ENCODE measurements at places on chromosomes 2 and 18. TPM values are rescaled to one million over a fixed set of nuclear protein-coding genes. Genes with fewer than 3 reads are reported as not detected.

DNA sequence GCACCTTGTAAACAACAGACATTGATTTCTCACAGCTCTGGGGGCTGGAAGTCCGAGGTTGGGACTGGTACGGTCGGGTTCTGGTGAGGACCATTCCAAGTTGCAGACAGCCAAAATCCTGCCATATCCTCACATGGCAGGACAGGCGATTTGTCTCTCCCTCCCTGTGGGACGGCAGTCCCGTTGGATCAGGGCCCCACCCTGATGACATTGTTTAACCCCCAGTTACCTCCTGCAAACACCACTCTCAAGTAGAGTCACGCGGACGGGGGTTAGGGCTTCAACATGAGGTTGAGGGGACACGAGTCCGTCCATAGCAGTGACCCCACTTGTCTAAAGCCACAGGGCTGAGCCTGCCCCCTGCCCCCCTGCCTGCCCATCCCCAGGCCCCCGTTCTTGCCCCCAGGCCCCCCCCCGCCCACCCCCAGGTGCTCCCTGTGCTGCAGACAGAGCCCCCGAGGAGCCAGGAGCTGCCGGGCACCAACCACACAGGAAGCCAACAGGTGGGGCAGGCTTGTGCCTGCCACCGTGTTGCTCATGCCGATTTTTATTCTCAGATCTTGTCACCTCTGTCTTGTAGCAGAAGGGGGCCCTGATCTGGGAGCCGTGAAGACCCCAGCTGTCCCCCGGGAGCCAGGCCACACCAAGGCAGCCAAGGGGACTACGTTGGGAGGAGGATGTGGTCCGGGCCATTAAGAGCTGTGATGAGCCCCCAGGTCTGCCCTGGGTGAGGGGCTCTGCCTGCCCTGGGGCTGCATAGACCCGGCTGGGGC is 82.2 kb downstream of the NFATC1 start:
- no peak overlapping the region for H3K4me3 ChIP-seq
- H3K27ac ChIP-seq: no peak overlapping the region
- no peaks in the 10 kb centered on the region for H3K4me1 ChIP-seq
- no peak for DNase-seq

DNA sequence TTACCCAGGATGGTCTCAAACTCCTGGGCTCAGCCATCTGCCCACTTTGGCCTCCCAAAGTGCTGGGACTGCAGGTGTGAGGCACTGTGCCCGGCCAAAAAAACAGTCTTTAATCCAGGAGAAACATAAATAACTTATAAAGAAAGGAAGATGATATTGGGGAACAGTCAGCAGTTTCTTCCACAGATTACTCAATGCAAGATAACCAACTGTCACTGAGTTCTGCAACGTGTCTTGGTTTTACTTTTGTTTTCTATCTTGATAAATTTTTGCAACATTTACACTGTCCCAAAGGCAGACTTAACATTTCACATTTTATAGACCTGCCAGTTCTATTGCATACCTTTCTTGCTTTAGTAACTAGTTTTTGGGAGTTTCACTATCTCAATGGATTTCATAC is 71.1 kb downstream of the ANKRD44 start:
- H3K36me3 ChIP-seq: no peaks in the 10 kb centered on the region
- DNase-seq: no peak
- no peaks in the 10 kb centered on the region for H3K27me3 ChIP-seq
- peaks cover 4% of the 10 kb centered on the region for H3K4me1 ChIP-seq
- no peak overlapping the region for H3K4me3 ChIP-seq
- no peak overlapping the region for H3K27ac ChIP-seq

- DNase-seq: no peak
- no peaks in the 10 kb centered on the region for H3K36me3 ChIP-seq
- H3K27me3 ChIP-seq: peaks cover 2% of the 10 kb centered on the region
- H3K4me3 ChIP-seq: no peak overlapping the region
- H3K4me1 ChIP-seq: no peaks in the 10 kb centered on the region
- no peak overlapping the region for H3K27ac ChIP-seq
These were observed 62.5 kb downstream of the MEP1B start for GRCh38 chr18:32252141-32252860.

DNA sequence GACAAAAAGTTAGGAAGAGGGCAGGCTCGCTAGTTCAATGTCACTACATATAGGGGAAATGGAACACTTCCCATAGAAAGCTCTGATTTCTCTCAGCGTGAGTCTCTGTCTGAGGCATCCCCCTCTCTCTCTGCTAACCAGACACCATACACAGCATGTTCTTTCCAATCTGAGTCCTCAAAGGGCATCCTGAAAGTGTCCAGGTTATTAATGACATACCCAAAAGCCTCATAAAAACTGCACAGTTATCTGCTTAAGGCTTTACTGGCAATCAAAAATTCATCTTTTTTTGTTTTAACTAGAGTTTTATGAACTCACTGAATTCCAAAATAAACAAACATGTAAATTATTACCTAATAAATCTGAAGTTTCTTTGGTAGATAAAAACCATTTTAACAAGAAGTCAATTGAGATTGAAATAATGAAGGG is 137.4 kb downstream of the AFF3 start:
- H3K27ac ChIP-seq: no peak overlapping the region
- no peak for DNase-seq
- H3K4me1 ChIP-seq: peaks cover 11% of the 10 kb centered on the region

- DNase-seq: no peak
- peak overlapping the region; percentile 29 for H3K4me3 ChIP-seq
- peaks cover 59% of the 10 kb centered on the region for H3K36me3 ChIP-seq
- no peaks in the 10 kb centered on the region for H3K4me1 ChIP-seq
- no peak overlapping the region for H3K27ac ChIP-seq
These were observed 118.2 kb upstream of the IL1R2 start for GRCh38 chr2:101873543-101873942.

GRCh38 chr2:175154661-175155082 is 13.3 kb downstream of the ATF2 start:
- no peak overlapping the region for H3K4me3 ChIP-seq
- peaks cover 1% of the 10 kb centered on the region for H3K27me3 ChIP-seq
- H3K27ac ChIP-seq: no peak overlapping the region
- DNase-seq: no peak

- H3K27me3 ChIP-seq: no peaks in the 10 kb centered on the region
- H3K27ac ChIP-seq: no peak overlapping the region
- H3K4me3 ChIP-seq: no peak overlapping the region
- peaks cover 7% of the 10 kb centered on the region for H3K36me3 ChIP-seq
- no peaks in the 10 kb centered on the region for H3K4me1 ChIP-seq
- no peak for DNase-seq
These were observed 16.4 kb downstream of the THADA start for GRCh38 chr2:43579275-43579981.

DNA sequence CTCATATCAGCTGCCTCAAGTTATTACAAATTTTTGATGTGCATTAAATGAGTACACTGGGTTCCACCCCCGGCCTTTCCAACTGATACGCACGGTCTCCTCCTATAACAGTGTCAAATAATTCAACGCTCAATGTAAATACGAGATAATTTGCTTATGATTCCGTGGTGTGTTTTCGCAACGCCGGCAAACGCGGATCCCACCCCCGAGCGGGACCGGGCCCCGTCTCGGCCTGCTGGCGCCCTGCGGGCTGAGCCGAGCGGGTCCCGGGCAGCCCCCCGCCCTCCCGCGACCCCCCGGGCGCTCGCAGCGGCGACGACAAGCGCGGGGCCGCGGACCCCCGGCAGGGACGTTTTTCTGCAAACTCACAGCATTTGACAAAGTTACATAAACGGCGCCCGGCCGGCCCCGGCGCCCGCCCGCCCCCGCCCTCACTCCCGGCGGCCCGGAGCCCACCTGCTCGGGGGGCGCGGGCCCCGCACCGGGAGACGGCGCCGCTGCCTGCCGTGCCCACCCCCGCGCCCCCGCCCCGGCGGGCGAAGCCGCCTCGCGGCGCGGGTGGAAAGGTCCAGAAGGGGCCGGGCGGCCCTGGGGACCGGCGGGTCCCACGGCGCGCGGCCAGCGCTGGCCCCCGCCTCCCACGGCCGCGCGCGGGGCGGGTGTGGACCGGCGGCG is 762 bp downstream of the HDAC4 start:
- H3K36me3 ChIP-seq: no peaks in the 10 kb centered on the region
- DNase-seq: no peak
- H3K4me3 ChIP-seq: peak overlapping the region; percentile 92
- no peak overlapping the region for H3K27ac ChIP-seq

- H3K27ac ChIP-seq: no peak overlapping the region
- H3K4me1 ChIP-seq: peaks cover 4% of the 10 kb centered on the region
- no peak overlapping the region for H3K4me3 ChIP-seq
- H3K36me3 ChIP-seq: peaks cover 4% of the 10 kb centered on the region
These were observed 108.2 kb upstream of the CAPN13 start for GRCh38 chr2:30915486-30915885.

GRCh38 chr18:76476665-76477561 is 18.1 kb downstream of the ZNF516 start:
- no peak for DNase-seq
- peaks cover 1% of the 10 kb centered on the region for H3K27me3 ChIP-seq
- no peak overlapping the region for H3K4me3 ChIP-seq
- H3K4me1 ChIP-seq: peaks cover 12% of the 10 kb centered on the region
- H3K36me3 ChIP-seq: peaks cover 4% of the 10 kb centered on the region
- H3K27ac ChIP-seq: no peak overlapping the region

- H3K27me3 ChIP-seq: peaks cover 3% of the 10 kb centered on the region
- DNase-seq: no peak
- H3K36me3 ChIP-seq: no peaks in the 10 kb centered on the region
- H3K4me3 ChIP-seq: no peak overlapping the region
- no peak overlapping the region for H3K27ac ChIP-seq
These were observed 26.9 kb upstream of the YWHAQ start for GRCh38 chr2:9657731-9658130.

- DNase-seq: no peak
- H3K4me1 ChIP-seq: peaks cover 73% of the 10 kb centered on the region
- H3K36me3 ChIP-seq: no peaks in the 10 kb centered on the region
- peak overlapping the region; percentile 49 for H3K27ac ChIP-seq
- H3K4me3 ChIP-seq: peak overlapping the region; percentile 37
These were observed 57.3 kb upstream of the KLF7 start for GRCh38 chr2:207223051-207223450.

- H3K4me1 ChIP-seq: peaks cover 12% of the 10 kb centered on the region
- no peak overlapping the region for H3K27ac ChIP-seq
- H3K4me3 ChIP-seq: no peak overlapping the region
- peaks cover 51% of the 10 kb centered on the region for H3K27me3 ChIP-seq
- DNase-seq: no peak
These were observed 9.0 kb upstream of the WNT10A start for GRCh38 chr2:218871345-218872302.

GRCh38 chr2:149038442-149039212 is at the start of gene LYPD6B:
Gene LYPD6B (plus strand): TSS chr2:149038699. CDS start chr2:149130949, 92,250 bp downstream.
- H3K4me1 ChIP-seq: peaks cover 9% of the 10 kb centered on the region
- DNase-seq: peak; percentile 38
- H3K27me3 ChIP-seq: peaks cover 16% of the 10 kb centered on the region
- no peaks in the 10 kb centered on the region for H3K36me3 ChIP-seq
- H3K4me3 ChIP-seq: peak within 1 kb of the TSS; percentile 81
- no peak within 1 kb of the TSS for H3K27ac ChIP-seq

DNA sequence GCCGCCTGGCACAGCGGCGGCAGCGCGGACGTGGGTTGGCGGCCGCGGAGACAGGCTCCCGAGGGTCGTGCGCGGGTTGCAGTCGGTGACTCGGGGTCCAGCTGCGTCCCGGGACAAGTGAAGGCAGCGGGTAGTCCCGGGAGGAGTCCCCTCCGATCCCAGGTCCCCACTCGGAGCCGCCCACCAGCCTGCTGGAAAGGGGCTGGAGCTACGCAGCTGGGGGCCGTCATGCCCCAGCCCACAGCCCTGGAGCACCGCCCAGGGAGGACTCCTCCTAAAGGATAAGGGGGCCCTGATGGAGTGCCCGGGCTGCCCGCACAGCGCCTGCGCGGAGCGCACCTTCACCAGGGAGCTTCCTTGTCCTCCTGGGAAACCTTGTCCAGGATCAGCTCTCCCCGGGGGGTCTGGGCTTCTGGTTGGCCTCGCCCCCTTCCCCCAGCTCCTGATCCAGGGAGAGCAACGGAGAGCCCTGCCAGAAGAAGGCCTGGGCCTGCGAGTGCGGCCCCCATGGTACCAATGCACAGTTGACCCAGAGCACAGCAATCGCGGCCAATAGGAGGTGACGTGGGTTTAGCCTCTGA is 25.9 kb upstream of the ALPP start:
- no peaks in the 10 kb centered on the region for H3K4me1 ChIP-seq
- no peaks in the 10 kb centered on the region for H3K36me3 ChIP-seq
- peaks cover 8% of the 10 kb centered on the region for H3K27me3 ChIP-seq
- no peak overlapping the region for H3K27ac ChIP-seq
- H3K4me3 ChIP-seq: no peak overlapping the region

- peaks cover 19% of the 10 kb centered on the region for H3K4me1 ChIP-seq
- H3K4me3 ChIP-seq: no peak overlapping the region
- peaks cover 11% of the 10 kb centered on the region for H3K27me3 ChIP-seq
- no peaks in the 10 kb centered on the region for H3K36me3 ChIP-seq
These were observed 204.2 kb downstream of the CYP26B1 start for GRCh38 chr2:71943238-71944182.

GRCh38 chr2:85066006-85066740 is 67.0 kb upstream of the TCF7L1 start:
- no peak overlapping the region for H3K27ac ChIP-seq
- H3K27me3 ChIP-seq: peaks cover 6% of the 10 kb centered on the region
- DNase-seq: no peak
- no peak overlapping the region for H3K4me3 ChIP-seq

- H3K36me3 ChIP-seq: no peaks in the 10 kb centered on the region
- no peak overlapping the region for H3K4me3 ChIP-seq
- H3K4me1 ChIP-seq: no peaks in the 10 kb centered on the region
- H3K27me3 ChIP-seq: no peaks in the 10 kb centered on the region
- no peak overlapping the region for H3K27ac ChIP-seq
- DNase-seq: no peak
These were observed 298.1 kb downstream of the CBLN2 start for GRCh38 chr18:72246076-72246475.

DNA sequence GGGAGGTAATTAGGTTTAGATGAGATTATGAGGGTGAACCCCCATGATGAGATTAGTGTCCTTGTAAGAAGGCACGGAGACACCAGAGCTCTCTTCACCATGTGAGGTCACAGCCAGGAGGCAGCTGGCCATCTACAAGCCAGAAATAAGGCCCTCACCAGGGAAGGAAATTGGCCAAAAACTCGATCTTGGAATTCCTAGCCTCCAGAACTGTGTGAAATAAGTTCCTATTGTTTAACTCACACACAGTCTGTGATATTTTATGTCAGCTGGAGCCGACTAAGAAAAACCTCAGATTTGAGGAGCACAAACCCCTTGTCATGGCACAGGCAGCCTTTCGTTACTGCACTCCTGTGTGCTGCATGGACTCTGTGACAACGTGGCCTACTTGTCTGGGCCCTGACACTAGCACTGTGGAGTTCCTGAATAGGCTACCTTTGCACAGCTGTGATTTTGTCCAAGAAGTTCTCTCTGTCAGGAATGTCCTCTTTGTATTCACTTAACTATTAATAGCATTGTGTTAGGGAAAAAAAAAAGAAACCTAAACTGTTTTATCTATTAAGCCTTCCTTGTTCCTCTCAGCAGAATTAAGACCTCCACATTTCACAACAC is 319.8 kb downstream of the TDRD15 start:
- peaks cover 4% of the 10 kb centered on the region for H3K4me1 ChIP-seq
- H3K27me3 ChIP-seq: peaks cover 3% of the 10 kb centered on the region
- no peak overlapping the region for H3K4me3 ChIP-seq
- H3K27ac ChIP-seq: no peak overlapping the region

- H3K36me3 ChIP-seq: no peaks in the 10 kb centered on the region
- DNase-seq: no peak
- no peaks in the 10 kb centered on the region for H3K27me3 ChIP-seq
- peaks cover 3% of the 10 kb centered on the region for H3K4me1 ChIP-seq
- H3K4me3 ChIP-seq: no peak overlapping the region
- no peak overlapping the region for H3K27ac ChIP-seq
These were observed 35.8 kb downstream of the MC2R start for GRCh38 chr18:13879492-13879891.

MPP4 gene
- 0.13 TPM for total RNA-seq

LOXL3 gene
- total RNA-seq: 10.0 TPM

ABCA12 gene
- not detected for total RNA-seq

AMER3 gene
- 0.18 TPM for total RNA-seq

CFAP53 gene
- total RNA-seq: 0.56 TPM

SIX3 gene
- total RNA-seq: not detected

MALL gene
- 2.6 TPM for total RNA-seq

NOSTRIN gene
- total RNA-seq: not detected

CCDC88A gene
- 98.7 TPM for total RNA-seq

ATOH8 gene
- total RNA-seq: 1.8 TPM
